Small intestine (tissue), 16 donors: ENCODE measurements at places on chromosomes 7 and 10.

DNA sequence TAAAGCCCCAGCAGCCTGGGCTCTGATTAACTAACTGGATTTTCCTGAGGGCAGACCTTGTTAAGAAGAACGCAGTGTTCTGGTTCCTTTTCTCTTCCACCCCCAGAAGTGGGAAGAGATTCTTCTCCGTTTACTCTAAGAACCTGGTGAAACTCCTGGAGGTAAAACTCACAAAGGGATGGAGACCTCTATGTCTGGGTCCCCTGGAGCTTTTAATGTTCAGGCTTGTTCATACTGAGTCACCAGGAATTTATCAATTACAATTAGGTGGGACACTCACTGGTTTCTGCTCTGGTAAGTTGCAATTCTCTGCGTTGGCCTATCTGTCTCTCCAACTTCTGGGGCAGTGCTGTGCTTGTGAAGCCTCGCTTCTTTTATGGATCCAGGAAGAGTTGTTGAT, 73.3 kb upstream of the CACNB2 start:
- DNase-seq, result no peak

- DNase-seq, result no peak
Observed at GRCh38 chr10:117860135-117860534, 186.6 kb downstream of the RAB11FIP2 start.

DNA sequence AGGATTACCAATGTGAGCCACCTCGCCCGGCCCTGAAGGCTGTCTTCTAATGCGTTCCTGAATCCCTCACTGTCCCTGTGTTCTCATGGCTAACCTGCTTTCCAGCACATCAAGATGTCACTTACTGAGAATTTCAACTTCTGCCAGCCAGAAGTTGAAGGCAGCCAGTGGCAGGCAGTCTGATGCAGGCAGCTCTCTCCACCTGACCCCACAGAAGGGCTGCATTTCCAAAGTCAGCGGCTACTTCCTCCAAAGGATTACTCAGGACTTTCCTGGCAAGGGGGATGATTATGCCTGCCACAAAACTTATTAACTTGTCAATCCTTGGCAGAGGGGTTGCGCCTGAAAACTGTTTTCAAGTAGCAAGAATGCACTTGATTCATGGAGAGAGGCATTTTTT, 1219.4 kb downstream of the TYW1 start:
- no peak for DNase-seq

GRCh38 chr7:816751-817671, 15.3 kb upstream of the SUN1 start:
- DNase-seq, result peak; percentile 70

GRCh38 chr10:50497758-50498157, 126.0 kb downstream of the SGMS1 start:
- DNase-seq, result no peak

- no peak for DNase-seq
Observed at GRCh38 chr10:88115968-88116367, 252.5 kb downstream of the PTEN start.

GRCh38 chr10:132142396-132143161, 44.2 kb upstream of the DPYSL4 start:
- DNase-seq, result no peak

DNA sequence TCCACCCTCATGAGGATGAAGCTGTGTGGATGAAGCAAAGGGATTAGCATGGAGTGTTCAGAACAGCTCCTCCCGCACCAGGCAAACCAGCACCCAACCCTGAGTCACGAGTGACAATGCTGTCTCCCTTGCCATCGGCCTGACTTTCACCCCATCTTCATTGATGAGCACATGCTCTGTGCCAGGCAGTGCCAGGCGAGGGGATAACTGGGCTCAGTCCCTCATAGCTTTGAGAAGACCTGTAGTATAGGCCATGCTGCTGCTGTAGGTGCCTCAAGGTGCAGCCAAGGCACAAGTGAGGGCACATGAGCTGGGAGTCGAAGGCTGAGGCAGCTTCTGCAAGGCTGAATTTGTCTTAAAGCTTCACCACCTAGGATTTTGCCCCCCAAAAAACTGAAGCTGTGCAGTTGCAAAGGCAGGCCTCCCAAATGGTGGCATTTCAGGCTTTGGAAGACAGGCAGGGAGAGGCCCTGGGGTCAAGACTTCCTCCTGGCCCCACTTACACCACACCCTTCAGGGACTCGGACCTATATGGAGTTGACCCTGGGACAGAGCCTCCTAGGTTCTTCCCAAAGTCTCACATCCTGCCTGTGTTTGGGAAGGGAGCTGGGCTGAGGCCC, 54.2 kb upstream of the GDF10 start:
- DNase-seq, result no peak

- DNase-seq, result peak; percentile 66
Observed at GRCh38 chr7:99562832-99563231, 4.4 kb downstream of the ZNF655 start.

DNA sequence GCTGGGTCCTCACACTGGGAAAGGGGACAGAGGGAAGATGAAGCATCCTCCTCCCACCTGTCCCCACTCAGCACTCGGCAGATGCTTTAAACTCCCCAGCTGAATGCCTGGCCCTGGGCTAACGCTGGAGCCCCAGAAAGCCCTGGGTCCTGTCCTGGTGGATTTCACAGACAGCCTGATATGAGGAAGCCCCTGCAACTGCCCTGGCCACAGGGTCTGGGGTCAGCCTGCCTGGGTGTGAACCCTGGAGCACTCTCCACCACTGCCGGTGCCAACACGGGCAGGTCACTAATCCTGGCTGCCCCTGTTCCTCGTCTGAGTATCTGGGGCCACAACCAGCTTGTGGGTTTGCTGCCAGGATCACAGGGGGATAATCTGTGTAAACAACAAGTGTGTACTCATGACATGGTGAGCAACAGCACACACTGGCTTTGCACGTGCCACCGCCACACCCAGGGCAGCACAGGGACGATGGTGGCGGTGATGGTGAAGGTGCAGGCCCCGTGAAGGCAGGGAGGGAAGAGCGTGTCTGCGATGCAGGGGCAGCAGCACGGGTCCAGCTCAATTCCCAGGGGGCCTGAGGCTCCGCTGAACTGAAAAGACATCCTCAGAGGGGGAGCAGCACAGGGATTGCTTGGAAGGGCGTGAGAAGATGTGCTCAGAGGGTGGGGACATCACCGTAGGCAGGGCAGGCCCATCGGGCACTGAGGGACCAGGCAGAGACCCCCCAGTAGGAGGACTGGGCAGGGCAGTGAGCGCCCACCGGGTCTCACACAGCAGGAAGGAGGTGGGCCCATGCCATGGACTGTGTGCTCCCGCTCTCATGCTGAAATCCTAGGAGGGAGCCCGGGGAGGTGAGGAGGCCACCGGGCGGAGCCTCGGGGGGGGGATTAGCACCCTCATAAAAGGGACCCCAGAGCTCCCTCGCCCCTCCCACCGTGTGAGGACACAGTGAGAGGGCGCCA, 238.7 kb downstream of the MAD1L1 start:
- no peak for DNase-seq

DNA sequence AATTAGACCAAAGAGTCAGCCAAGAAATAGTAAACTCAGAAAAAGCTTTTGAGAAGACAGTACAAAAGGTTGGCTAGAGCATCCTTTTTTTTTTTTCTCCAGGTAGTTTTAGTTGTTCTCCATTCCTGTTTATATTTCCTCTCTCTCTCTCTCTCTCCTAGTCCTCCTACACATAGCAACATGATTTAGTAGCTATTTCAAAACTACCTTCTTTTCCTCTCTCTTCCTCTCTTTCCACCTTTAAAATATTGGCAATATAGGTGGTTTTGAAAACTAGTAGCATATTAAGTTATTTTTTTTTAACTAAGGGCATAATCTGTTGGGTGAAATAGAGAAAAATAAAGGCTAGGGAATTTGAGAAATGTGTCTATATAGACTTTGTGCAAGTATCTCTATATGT, 5.0 kb downstream of the SKIDA1 start:
- no peak for DNase-seq

- DNase-seq, result no peak
Observed at GRCh38 chr10:102358712-102359382, 36.7 kb upstream of the NFKB2 start.

DNA sequence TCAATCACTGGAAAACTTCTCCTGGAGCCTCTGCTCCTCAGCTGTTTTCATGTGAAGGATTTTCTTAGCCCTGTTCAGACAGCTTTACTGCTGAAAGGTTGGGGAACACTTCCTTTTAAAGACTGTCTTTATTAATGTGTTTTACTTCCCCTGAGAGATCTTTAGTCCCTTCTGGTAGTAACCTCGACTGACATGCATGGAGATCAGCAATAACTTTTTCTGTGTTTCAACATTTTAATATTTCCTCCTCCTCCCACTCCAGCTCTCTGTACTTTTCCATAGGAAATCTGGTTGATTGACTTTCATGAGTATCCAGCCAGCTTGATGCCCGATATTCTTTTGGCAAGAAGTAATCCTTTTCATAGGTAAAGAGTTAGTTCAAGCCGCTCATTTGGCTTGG, 62.7 kb upstream of the STRIP2 start:
- DNase-seq, result no peak

DNA sequence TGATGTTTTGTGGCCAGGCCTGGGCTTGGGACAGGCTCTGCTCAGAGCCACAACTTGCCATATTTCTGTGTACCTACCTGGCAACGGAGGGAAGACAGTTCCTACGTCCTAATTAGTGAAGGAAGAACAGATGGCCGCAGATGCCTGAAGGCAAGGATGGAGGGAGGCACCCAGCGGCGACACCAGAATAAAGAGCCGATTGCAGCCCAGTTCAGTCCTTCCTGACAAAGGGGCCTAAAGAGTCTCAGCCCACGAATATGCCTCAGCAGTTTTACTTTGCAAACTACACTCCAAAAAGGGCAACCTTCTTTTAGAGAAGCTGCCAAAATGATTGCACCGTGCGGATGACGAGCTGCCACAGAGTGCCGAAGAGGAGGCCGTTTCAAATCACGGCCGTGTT, 585.8 kb downstream of the GLRX3 start:
- DNase-seq, result no peak

- DNase-seq, result no peak
Observed at GRCh38 chr7:50208378-50208982, 96.0 kb upstream of the IKZF1 start.

DNA sequence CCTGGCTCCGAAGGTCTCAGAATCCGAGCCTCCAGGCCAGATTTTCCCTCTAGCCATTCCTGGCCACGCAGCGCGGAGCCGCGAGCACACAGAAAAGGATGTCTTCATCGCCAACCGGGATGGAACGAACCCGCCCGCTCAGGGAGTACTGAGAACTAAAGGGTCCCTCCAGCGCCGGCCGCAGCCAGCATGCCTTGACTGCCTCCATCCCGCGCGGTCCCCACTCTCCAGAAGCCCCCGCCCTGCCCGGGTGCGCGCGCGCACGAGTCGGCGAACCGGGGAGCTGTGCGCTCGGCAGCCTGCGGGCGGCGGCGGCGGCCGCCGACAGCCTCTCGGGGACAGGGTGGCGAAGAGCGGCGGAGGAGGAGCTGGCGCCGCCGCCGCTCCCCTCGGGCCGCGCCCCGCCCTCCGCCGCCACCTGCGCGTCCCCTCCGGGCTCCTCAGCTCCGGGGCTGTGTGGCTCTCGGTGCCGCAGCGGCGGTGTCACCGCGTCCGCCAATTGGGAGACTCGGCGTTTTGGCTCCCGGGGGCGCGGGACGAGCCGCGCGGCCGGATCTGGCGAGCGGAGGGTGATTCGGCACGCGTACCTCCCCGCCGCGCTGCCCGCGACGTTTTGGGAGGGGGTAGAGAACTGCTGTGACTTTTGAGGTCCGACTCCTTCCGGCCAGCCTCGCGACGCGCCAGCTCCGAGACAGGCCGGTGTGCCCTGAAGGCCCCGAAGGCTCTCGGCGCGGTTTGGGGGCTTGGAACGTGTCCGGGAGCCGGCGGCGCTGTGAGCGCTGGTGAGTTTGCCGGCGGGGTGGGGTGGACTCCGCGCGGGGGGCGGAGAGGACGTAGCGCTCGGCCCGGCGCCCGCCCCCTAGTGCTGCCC, 453 bp upstream of the GALNT17 start:
- no peak for DNase-seq

DNA sequence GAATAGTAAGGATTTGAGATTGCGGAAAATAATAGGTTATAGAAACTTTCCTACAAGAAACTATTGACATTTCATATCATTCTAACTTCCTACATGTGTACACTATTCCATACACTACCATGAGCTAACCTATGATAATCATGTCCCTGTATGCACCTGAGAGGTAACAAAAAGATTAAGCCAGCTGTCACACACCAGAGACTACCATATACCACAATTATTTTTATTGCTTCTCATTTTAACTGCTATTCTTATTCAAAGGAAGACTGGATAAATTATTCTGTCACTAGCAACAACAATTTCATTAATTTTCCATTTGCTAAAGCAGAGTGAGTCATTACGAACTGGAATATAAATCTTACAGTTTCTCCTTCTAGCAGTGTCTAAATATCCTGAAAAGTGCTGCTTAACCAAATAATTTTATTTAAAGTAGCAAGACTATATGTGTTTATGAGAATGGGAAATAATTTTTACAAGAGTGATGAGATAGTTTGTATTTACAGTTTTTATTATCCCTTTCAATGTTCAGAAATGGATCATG, 235.6 kb upstream of the DKK1 start:
- DNase-seq, result no peak

DNA sequence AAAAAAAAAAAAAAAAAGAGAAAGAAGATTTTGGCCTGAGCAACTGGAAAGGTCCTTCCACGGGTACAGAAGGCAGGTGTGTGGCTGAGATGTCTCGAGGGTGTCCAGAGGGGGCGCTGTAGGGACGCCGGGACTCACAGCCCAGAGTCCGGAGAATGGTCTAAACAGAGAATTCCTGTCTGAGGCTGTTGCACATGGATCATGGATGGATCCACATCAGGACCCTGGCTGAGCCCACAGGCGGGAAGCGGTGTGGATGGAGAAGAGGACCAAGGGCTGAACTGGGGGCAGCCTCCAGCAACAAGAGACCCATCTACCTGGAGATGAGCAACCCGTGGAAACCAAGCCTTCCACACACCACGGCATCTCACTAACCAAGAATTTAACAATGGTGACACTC, 55.0 kb downstream of the PKD1L1 start:
- peak; percentile 17 for DNase-seq

GRCh38 chr7:8724080-8724718, 290.8 kb downstream of the NXPH1 start:
- DNase-seq, result peak; percentile 2

DNA sequence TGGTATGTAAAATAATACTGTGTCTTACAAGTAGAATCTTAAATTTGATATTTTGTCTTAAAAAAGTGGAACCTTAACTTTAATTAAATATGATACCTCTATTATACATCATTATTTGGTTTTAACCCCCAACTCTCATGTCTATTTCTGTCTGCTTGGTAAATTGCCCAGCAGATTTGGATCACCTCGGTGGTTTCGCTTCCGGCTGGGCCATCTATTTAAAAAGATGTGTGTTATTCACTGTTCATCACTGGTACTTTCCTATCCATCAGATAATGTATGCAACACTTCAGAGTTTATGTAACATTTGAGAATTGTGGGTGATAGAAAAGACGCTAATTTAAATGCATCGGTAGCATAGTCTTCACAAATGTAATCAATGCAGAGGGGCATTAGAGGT, 119.7 kb downstream of the SND1 start:
- DNase-seq, result no peak
